Liver (tissue), 10 donors: ENCODE measurements at places on chromosomes 12 and 14. TPM values are rescaled to one million over a fixed set of nuclear protein-coding genes. Genes with fewer than 3 reads are reported as not detected.

The TTC9 gene
- 0.09 TPM for total RNA-seq

The PLEKHG3 gene
- total RNA-seq: 14.7 TPM

The GYS2 gene
- 15.5 TPM for total RNA-seq

The SERPINA12 gene
- total RNA-seq: not detected

The CLEC2A gene
- not detected for total RNA-seq

The FBLN5 gene
- total RNA-seq: 18.7 TPM

The NOVA1 gene
- 0.42 TPM for total RNA-seq

The DACT1 gene
- 3.8 TPM for total RNA-seq

The WNT1 gene
- total RNA-seq: not detected

The SCARB1 gene
- 85.3 TPM for total RNA-seq

The NPFF gene
- total RNA-seq: not detected

The LEMD3 gene
- total RNA-seq: 19.5 TPM

The NUAK1 gene
- total RNA-seq: 9.3 TPM

The TRIM9 gene
- 1.6 TPM for total RNA-seq

The RALGAPA1 gene
- total RNA-seq: 13.7 TPM

The BCL7A gene
- 5.9 TPM for total RNA-seq

The CCDC197 gene
- not detected for total RNA-seq

The CEBPE gene
- total RNA-seq: 0.08 TPM

The TAS2R31 gene
- 7.4 TPM for total RNA-seq

The SLCO1B1 gene
- 218 TPM for total RNA-seq

The DIO2 gene
- 0.23 TPM for total RNA-seq

The SLC16A7 gene
- total RNA-seq: 14.8 TPM

The MYO1A gene
- 0.08 TPM for total RNA-seq

The FAM222A gene
- total RNA-seq: 2.2 TPM

The SLCO1A2 gene
- 0.17 TPM for total RNA-seq

The GLT1D1 gene
- 17.7 TPM for total RNA-seq

The SLC38A4 gene
- total RNA-seq: 219 TPM

The LRIG3 gene
- total RNA-seq: 14.5 TPM

The RNASE3 gene
- total RNA-seq: not detected

The SMIM41 gene
- 0.50 TPM for total RNA-seq

The PRR4 gene
- 3.5 TPM for total RNA-seq

The TGFB3 gene
- total RNA-seq: 2.1 TPM

The RERGL gene
- 0.67 TPM for total RNA-seq
